ENCODE measurements at places on chromosomes 5 and 9.

DNA sequence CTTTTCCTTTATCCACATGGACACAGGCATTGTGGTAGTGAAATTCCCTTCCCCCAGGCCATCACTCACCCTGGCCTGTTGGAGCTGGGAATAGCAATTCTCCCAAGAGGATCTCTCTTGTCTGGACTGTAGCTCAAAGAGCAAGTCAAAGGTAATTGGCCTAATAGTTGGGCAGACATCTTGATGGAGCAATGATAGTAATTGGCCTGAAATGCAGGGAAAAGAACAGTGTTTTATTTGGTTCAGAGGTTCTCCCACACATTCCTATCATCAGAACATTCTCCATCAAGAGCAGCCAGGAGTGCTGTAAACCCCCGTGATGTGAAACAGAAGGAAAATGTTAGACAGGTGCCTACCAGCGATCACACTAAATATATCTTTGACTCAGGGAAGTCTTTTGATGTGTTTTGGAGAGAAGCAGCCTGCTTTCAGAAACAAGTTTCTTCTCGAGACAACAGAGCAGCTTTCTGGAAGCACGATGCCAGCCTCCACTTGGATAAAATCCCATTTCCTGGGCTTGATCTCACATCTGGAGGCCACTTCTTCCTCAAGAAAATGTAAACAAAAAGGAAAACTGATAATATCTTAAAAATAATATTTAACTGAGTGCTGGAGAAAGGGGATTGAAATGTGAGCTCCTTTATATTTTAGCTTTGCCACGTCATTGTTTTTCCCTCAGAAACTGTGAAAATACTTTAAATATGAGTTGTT, 198.1 kb upstream of the WWC1 start:
- no peak for DNase-seq

DNA sequence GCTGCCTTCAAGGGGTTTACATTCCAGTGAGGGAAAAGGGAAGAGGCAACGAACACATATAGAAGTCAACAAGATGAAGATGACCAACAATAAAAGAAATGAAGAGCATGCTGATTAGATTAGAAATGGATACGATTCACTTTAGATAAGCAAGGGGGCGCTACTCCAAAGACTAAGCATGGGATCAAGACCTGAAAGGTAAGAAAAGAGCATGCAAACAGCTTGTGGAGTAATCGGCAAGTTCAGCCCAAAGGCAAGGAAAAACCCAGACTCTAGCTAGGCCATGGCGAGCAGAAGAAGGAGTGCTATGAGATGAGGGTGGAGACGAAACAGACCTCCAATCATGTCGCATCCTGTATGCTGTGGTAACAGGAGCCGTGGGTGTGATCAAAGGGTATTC, 124.4 kb downstream of the FANCC start:
- no peak for DNase-seq

DNA sequence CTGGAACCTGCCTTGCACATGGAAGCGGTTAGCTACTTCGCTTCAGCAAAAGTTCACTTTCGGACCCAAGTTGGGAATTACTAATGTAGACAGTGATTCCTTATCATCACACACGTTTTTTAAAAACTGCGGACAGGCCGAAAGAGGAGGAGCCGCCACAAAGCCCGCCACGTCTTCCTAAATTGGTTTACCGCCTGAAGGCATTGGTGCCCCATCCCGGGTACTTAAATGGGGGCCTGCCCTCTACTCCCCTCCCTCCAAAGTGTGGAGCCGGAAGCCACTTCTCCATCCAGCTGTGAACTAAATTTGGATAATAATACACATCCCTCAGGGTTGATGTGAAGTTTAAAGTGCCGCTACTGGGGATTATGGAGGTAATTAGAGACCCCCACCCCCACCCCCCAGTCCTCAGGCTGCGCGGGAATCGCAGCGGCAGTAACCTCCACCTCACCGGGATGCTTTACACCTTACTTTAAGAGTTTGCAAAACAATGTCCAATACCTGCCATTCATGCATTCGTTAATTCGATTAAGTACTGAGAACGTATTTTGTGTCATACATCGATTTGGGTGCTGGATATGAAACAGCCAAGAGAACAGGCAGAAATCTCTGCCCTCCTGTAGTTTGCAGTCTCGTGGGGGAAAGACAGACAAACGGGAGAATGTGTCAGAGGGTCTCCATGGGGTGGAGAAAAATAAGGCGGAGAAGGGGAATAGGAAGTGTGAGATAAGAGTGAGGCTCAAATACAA, 937 bp upstream of the MACROH2A1 start:
- DNase-seq, result no peak

GRCh38 chr9:592225-592624, 249.3 kb upstream of the DMRT1 start:
- no peak for DNase-seq

DNA sequence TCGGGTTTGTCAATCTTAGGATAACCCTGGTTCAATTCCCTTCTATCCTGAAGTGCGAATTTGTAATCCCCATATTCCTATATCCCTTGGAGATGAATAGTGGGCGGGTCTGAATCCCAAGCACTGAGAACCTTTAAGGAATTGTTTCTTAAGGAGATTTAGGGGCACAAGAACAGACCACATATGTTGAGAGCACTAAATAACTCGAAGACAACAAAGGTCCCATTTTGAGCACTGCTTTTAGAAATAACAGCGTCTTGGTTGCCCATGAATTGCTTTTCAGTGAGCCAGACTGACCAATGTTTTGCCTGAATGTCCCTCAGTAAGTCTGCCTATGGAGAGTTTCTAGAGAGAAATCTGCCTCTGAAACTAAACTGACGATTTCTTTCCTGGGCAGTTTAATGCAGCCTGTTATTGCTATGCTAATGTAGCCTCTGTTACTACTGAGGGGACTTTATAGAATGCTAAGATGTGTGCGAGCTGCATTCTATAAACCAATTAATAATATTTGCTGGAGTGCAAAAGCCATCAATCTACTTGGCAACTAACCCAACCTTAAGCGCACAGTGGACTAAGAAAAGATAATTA, 445.0 kb upstream of the DMAC1 start:
- no peak for DNase-seq

GRCh38 chr5:124634228-124634739, 112.2 kb downstream of the ZNF608 start:
- DNase-seq, result no peak

- DNase-seq, result no peak
These were observed 29.2 kb upstream of the CEP120 start for GRCh38 chr5:123452401-123452800.

GRCh38 chr5:92372766-92373165, 989.6 kb upstream of the ARRDC3 start:
- no peak for DNase-seq

- no peak for DNase-seq
These were observed 67.5 kb downstream of the ZFAND5 start for GRCh38 chr9:72297516-72297915.

DNA sequence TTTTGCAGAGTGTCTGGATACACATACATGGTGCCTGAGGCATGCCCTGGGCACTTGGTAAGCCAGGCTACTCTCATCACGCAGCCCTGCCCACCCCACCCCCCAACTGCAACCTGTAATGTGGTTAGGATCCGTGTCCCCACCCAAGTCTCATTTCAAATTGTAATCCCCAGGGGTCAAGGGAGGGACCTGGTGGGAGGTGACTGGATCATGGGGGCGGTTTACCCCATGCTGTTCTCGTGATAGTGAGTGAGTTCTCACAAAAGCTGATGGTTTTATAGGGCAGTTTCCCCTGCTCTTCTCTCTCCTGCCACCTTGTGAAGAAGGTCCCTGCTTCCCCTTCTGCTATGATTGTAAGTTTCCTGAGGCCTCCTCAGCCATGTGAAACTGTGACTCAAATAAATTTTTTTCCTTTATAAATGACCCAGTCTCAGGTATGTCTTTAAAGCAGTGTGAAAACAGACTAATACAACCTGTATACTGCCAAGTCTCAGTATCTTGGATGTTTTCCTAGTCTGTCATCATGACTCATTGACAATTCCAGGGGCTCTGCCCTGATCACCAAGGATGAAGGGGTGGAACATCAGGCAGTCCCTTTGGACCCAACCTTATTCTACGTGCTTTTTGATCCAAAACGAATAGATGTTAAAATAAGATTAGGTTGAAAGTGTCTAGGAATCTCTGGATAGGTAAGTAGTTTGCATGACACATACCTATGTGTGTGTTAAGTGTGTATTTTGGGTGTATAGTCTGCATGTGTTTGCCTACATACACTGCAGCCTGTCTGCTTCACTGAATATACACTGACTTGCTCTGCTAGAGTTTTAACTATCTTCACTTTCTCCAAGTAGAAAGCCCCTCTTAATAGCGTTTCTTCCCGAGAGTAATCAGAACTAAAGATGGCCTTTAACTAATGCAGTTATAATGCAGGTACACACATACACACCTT, 293.8 kb downstream of the SLIT3 start:
- DNase-seq, result no peak

GRCh38 chr5:170290498-170290897, 7.1 kb downstream of the LCP2 start:
- DNase-seq, result no peak

DNA sequence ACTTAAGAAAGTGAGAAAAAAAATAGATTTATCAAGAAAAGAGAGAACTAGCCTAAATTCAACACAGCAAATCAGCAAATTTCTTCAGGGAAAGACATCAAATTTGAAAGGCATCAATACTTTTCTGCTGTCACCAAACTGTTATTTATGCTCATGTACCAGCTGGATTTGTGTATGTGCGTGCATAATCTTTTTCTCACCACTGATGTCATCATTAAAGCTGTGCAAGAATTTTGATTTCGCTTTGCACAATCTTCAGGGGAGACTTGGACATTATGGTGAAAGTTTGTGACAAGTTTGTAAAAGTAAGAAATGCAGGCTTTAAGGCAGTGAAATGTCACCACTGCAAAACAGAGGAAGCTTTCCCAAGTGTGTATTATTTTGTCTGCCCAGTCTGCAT, 215.4 kb downstream of the SLF1 start:
- no peak for DNase-seq

DNA sequence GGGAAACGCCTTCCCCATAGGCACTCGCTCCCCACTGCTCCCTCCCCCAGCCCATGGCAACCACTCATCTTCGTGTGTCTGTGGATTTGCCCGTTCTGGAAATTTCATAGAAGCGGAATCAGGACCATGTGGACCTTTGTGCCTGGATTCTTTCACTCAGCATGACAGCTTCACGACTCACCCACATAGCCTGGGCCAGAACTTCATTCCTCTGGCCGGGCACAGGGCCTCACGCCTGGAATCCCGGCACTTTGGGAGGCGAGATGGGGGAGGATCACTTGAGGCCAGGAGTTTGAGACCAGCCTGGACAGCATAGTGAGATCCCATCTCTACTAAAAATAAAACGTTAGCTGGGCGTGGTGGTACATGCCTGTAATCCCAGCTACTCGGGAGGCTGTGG, 12.1 kb upstream of the DIPK1B start:
- no peak for DNase-seq

DNA sequence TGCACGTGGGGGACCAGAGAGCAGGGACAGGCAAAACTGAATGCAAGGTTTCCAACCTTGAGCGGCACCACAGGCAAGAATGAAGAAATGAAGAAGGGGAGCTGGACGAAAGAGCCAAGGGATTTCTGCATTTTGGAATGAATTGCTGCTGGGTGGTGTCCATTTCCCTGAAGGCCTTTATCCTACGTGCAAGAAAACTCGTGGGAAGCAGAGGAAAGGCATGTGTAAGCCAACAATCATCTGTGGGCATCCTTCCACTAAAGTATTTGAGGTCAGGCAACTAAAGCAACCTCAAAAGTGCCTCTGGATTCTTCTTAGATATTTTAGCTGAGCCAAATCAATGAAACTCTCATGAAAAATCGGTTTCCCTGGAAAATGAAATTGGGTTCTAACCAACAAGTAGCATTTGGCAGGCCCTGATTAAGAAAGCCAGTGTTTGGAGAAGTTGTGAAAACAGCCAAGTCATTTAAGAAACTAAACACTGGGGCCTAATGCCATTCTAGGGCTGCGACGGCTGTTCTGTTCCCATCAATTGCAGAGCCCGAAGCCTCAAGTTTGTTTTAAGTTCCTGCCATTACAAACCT, 4.7 kb upstream of the TGFBI start:
- DNase-seq, result no peak

- no peak for DNase-seq
These were observed 92.3 kb downstream of the ANKRD33B start for GRCh38 chr5:10655972-10656830.

DNA sequence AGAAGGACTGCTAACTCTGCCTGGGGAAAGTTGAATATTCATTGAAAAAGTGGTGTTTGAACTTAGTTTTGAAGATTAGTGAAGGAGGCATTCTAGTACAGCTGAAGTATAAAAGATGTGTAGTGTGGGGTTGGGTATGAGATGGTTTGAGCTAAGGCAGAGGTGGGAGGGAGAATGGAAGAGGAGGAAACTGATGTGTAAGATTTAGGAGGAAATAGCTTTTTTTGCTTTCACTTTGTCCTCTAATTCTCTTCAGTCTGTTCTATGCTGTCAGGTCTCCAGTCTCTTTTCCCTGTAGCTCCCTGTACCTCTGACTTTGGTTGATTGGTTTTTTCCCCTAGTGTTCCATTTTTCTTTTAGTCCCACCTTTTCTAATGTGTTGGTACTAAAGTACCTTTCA, 9.0 kb downstream of the CREBRF start:
- DNase-seq, result no peak

- peak; percentile 80 for DNase-seq
These were observed 28.7 kb upstream of the F2RL1 start for GRCh38 chr5:76789991-76790581.

DNA sequence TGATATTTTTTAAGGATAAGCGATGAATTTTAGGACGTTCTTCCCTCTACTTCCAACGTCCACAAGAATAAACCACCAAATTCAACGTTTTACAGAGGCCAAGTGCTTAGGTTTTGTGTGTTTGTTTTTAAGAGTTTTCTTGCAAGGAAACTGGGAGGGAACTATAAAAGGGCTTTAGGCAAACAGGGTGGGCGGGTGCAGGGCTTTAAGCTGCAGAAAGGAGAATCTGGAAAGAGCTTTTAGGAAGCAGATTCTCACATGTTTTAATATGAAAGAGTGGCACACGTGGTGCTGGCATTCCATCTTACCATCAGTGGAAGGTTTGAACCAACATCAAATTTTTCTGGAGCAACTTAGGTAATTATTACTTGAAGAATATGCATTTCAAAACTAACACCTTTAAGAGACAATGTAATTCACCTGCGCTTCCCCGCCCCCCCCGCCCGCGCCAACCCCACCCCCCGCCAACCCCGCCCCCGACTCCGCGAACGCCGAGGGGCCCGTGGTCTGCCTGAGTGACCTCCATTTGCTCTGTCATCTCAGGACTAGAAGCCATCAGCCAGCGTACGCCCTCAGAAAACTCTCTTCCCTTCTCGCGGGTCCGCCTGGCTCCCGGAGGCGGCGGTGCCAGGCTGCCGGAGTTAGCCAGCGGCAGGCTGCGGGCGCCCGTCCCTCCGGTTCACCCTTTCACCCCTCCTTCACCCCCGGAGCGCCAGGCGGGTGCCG, 911 bp upstream of the PIK3R1 start:
- no peak for DNase-seq
